Activated T-helper 1 cell treated with anti-CD3 and anti-CD28 coated beads, Interleukin-12 subunit alpha, Interleukin-12 subunit beta, Interleukin-2, Interleukin-4 antibody, amounts not matched to agents 30 ng/mL and 10 ng/mL and 1 ng/mL, durations not matched to agents 14 hours and 24 hours and 36 hours (primary cell): ENCODE measurements at places on chromosomes 3 and 15.
A peak's percentile ranks its signal among the peaks of the same experiment; 100 is the strongest.

DNA sequence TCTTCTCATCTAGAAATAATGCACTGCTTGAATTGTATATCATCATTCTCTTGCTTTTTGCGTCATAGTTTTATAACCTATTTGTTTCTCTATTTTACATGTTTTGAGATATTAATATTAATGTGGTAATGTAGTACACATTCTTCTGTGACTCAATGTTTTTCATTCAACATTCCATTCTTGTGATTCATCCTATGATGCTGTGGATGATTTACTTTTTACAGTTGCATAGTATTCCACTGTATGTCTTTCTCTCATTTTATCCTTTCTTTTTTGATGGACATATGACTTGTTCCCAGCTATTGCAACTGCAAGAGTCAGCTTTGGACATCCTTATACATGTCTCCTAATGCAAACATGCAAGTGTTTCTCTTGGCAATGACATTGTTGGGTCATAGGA, 20.6 kb upstream of the VEPH1 start:
- H3K4me1 ChIP-seq = no peaks in the 10 kb centered on the region
- H3K36me3 ChIP-seq = no peaks in the 10 kb centered on the region
- H3K4me3 ChIP-seq = no peak overlapping the region
- no peak overlapping the region for H3K27ac ChIP-seq
- peaks cover 9% of the 10 kb centered on the region for H3K27me3 ChIP-seq

- H3K4me1 ChIP-seq = no peaks in the 10 kb centered on the region
- no peak overlapping the region for H3K4me3 ChIP-seq
- H3K36me3 ChIP-seq = no peaks in the 10 kb centered on the region
- DNase-seq = no peak
Measured at GRCh38 chr15:29674661-29675533, 147.4 kb downstream of the TJP1 start.

DNA sequence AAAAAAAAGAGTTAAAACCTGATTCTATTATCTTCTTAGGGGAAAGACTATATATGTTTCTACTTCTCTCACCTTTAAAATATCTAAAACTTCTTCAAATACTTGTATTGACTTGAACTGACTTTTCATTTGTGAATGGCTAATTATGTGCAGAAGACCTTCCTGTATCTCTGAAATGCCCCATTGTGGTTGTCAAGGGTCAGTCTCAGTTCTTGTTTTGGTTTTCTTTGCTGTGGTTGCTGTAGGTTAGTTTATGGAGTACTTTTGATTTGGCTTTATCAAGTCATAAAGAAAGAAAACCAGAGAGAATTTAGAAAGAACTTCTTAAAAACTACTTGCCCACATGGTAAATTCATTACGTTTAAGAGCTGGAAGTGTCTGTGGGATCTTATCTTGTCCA, 345.3 kb upstream of the POU1F1 start:
- no peaks in the 10 kb centered on the region for H3K4me1 ChIP-seq
- H3K27me3 ChIP-seq = no peaks in the 10 kb centered on the region
- DNase-seq = no peak
- no peak overlapping the region for H3K27ac ChIP-seq

- H3K36me3 ChIP-seq = no peaks in the 10 kb centered on the region
- no peak for DNase-seq
- H3K27ac ChIP-seq = no peak overlapping the region
- peaks cover 5% of the 10 kb centered on the region for H3K4me1 ChIP-seq
- no peak overlapping the region for H3K4me3 ChIP-seq
Measured at GRCh38 chr3:29374226-29374625, 93.4 kb downstream of the RBMS3 start.

DNA sequence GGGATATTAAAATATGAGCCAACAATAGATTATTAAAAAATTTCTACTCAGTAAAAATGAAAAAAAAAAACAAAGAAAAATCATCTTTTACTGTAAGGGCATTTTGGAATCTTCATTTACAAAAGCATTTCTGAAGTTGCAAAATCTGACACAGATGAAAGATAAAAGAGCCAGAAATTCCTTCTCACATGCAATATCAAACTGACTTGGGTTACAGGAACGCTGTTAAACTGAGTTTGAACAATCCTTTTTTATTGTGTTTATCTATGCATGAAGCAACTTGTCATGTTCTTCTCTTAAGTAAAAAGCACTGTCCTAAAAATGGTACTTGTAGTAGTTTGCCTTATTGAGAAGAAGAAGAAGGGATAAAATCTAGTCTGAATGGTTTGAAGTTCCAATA, 468.5 kb upstream of the KCNMB2 start:
- no peaks in the 10 kb centered on the region for H3K36me3 ChIP-seq
- no peak overlapping the region for H3K4me3 ChIP-seq
- H3K27ac ChIP-seq = no peak overlapping the region
- DNase-seq = no peak
- no peaks in the 10 kb centered on the region for H3K27me3 ChIP-seq

GRCh38 chr3:149790268-149790667, 2.1 kb downstream of the ANKUB1 start:
- H3K36me3 ChIP-seq = no peaks in the 10 kb centered on the region
- no peak for DNase-seq
- H3K27me3 ChIP-seq = peaks cover 21% of the 10 kb centered on the region
- H3K27ac ChIP-seq = no peak overlapping the region
- no peaks in the 10 kb centered on the region for H3K4me1 ChIP-seq

DNA sequence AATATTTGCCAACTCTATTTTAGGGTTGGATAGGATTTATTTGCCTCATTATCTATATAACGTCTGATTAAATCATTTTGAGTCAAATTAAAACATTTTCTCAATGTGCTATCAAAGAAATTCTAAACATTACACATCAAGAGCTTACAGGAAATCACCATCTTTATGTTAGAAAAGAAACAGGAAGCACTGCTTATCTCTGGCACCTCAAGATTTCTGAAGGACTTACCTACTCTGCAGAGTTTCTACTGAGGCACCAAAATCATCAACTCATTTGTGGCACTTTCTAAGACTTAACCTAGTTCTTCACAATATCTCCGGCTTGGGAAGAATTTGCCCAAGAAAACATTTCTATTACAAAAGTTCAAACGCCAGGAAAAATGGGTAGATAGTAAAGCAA, 181.3 kb upstream of the EOMES start:
- no peaks in the 10 kb centered on the region for H3K27me3 ChIP-seq
- no peak for DNase-seq
- peak overlapping the region; percentile 77 for H3K27ac ChIP-seq
